ENCODE measurements at places on chromosomes 5 and 9.

DNA sequence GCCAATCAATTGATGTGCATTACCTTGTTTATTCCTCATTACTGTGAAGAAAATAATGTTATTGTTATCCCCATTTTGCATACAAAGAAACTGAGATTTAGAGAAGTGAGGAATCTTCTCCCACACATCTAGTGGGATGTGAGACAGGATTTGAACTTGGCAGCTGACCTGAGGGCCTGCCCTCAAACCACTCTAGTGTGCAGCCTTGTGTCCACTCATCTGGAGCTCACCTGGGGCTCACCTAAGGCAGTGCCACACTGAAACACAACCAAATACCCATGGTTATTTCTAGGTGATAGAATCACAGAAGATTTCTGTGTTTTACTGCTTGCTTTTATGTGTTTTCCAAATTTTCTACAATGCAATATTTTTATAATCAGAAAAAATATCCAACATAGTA lies 94.7 kb upstream of the SAP30L start:
- no peak for DNase-seq

DNA sequence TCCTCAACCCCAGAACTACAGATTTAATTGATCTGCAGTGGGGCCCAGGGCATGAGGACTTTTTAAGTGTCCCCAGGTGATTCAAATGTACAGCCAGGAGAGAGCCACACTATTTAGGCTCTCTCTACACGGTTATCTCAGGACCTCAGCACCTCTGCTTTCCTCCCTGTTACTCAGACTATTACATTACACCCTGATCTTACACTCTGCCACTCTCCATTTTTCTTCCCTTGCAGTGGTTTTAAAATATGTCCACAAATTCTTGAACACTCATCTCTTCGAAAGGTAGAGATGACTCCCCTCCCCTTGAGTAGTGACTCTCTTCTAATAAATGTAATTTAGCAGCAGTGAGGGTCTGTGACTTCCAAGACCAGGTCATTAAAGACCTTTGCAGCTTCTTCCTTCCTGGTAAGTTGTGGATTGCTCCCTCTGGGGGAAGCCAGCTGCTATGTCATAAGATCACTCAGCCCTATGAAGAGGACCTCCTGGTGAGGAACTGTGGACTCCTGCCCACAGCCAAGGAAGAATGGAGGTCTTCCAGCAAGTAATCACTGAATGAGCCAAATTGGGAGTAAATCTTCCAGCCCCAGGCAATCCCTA lies 87.5 kb upstream of the SSBP2 start:
- DNase-seq: no peak

GRCh38 chr5:169763376-169764017 lies 126.4 kb downstream of the DOCK2 start:
- DNase-seq: no peak

DNA sequence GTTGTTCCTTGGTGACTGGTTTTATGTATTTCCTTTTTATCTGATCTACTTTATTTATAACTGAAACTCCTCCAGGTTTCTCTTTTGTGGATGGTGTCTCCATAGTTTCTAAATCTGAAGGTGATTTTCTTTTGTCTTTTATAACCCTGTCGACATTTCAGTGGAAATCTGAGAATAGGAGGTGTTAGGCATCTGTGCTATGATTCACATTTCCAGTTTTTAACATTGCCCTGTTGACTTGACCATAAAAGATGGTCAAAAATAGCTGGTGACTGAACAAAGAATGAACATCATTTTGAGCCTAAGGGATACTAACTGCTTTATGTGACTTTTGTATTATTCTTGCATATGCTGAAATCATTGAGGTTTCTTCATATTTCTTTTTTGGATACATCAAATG lies 190.5 kb downstream of the PCSK1 start:
- DNase-seq: no peak

DNA sequence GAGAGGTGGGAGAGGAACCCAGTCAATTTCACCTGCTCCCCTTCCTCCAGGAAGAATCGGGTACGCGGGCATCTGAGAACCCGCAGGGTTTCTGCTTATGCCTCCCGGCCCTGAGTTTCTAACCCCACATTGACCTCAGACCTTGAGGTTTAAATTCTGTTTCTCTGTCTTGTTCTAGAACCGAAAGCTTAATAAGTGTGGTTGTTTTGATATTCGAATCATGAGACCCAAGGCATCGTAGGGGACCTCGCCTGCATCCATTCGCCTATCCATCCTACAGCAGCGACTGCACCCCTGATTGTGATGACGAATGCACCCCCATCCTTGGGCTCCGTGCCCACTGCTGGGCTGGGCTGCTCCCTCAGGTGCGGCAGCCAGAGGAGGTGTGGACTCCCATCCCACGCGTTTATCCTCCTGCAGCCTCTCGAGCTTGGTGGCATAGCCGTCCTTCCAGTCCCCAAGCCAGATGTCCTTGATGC lies 80.8 kb upstream of the IER5L start:
- no peak for DNase-seq

GRCh38 chr5:135120951-135121350 lies 86.9 kb upstream of the PITX1 start:
- no peak for DNase-seq

- DNase-seq: no peak
These were observed 42.2 kb upstream of the RNF130 start for GRCh38 chr5:180113660-180114303.

- no peak for DNase-seq
These were observed 66.6 kb downstream of the ANKHD1 start for GRCh38 chr5:140468188-140468587.

DNA sequence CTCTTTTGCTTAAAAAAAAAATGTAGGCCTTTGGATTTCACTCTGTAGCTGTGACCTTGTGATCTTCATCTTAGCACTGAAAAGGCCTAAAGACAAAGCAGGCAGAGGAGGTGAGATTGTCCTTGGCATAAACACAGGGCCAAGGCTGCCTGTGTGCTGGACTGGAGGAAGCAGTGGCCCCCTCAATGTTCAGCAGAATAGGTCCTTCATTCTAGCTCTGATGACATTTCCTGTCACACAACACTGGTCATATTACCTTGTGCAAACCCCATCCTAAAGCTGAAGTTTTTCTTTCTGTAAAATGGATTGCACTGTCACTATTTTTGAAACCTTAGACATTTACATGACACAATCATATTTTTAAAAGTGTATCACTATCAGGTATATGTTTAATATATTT lies 147.4 kb downstream of the INSYN2B start:
- DNase-seq: no peak

GRCh38 chr5:29990681-29991080 lies 1202.8 kb upstream of the CDH6 start:
- no peak for DNase-seq

DNA sequence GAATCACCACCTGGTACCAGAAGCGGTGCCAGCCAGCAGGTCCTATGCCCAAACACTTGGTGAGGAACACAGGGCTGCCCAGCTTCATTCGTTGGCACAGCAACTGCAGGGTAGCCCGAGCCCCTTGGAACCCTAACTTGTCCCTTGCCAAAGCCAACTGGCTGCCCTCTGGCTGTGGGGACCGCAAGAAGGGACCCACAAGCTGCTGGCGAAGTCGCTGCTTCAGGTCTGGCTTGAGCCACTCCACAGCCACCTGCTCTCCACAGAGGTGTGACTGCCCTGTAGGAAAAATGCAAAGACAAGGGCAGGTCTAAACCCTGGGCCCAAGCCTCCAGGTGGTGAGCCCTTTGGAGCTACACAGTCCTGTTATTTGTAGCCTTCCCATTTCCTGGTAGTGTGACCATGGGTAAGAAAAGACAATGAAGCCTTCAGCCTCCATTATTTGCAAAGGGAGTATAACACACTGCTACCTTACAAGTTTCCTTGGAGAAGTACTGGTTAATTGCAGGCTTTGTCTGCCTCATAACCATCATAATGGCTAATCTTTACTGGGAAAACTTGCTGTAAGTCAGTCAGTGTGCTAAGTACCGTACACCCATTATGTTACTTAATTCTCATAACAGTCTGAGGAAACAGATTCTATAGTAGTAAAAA lies 1.8 kb downstream of the DND1 start:
- no peak for DNase-seq
